ENCODE measurements at places on chromosomes 12 and 14.

DNA sequence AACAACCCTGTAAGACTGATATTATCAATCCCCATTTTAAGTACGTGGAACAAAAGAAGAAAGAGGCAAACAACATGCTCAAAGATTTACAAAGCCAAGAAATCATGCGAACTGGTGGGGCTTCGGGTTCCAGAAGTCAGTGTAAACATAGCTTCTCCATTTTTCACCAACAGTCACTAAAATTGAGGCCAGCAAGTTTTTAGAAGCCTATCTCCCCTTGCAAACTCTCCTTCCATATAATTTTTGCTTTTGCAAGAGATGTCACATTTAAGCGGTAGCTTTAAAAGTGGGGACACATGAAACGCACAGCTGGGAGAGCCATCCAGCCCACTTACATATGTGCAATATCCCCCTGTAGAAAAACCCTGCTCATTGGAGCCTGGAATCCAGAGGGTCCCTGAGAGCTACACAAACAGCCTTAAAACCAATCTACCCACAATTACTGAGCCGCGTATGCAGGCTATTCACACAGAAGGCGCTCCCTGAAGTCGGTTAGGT, 797 bp downstream of the SLC11A2 start:
- no peak for DNase-seq

DNA sequence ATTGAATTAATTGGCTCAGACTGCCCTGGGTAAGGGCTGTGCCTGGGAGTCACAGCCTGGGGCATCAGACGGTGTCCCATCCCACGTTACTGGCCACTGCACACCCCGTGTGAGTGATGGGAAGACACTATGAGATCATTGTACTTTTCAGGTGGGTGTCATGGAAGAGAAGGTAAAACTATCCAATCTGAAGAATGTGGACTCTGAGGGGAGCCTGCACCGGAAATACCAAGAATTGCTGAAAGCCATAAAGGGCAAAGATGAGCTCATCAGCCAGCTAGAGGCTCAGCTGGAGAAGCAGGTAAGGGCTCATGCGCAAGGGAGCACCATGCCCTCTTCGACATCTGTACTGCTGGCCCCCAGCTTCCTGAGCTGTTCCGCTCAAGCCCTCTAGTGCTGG, 24.0 kb downstream of the PLEKHH1 start:
- no peak for DNase-seq

DNA sequence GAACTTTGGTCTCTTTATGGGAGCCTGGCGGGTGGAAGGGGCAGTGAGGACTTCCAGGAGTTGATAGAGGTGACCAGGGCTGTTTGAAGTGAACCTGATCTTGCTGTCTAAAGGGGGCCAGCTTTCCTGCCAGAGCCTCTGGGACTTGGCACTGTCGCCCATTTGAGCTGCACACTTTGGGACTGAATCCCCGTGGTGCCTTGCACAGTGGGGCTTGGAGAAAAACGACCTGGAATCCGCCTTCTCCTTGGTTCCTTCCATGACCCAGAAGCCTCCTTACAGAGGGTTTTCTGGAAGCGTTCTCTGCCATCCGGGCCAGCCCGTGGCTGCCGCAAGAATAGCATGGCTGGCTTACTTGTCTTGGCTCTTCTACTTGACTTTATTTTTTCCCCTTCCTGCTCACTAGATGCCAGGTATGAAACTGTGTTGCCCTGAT, 2.0 kb downstream of the RFLNA start:
- no peak for DNase-seq

GRCh38 chr14:103315351-103315911, 18.6 kb upstream of the EIF5 start:
- no peak for DNase-seq

DNA sequence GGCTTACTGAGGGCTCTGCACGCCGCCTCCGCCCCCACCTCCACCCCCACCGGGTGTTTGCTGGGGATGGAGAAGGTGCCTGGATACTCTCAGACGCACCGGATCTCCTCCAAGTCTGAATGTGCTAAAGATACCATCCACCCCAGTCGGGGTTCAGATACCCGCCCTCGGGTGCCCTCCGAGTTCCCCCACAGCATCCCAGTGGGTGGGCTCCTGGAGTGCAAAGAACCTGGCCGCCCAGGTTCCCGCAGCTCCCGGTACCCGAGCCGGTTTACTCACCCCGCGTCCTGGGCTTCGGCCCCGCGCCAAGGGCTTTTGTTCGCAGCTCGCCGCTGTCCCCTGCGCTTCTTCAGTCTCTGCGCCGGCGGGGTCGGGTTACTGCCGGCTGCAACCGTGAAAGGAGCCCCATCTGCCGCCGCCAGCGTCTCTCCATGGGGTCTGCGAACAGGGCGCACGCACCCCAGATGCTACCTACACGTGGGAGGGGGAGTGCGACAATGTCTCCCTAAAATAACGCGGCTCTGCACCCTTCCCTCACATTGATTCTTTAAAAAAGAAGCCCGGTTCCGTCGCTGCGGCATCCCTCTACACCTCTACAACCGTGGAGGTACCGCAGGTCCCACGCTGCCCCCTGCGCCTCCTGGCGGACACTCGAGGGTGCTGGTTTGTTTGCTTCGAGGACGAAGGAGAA, at the start of gene CCDC177:
CCDC177 (minus strand) TSS at position 609 of the 691 bp plus-strand sequence. CDS start 1,249 bp downstream, outside the sequence.
- DNase-seq = peak; percentile 62

- DNase-seq = no peak
These were observed 98.1 kb downstream of the PIWIL1 start for GRCh38 chr12:130435826-130436225.

DNA sequence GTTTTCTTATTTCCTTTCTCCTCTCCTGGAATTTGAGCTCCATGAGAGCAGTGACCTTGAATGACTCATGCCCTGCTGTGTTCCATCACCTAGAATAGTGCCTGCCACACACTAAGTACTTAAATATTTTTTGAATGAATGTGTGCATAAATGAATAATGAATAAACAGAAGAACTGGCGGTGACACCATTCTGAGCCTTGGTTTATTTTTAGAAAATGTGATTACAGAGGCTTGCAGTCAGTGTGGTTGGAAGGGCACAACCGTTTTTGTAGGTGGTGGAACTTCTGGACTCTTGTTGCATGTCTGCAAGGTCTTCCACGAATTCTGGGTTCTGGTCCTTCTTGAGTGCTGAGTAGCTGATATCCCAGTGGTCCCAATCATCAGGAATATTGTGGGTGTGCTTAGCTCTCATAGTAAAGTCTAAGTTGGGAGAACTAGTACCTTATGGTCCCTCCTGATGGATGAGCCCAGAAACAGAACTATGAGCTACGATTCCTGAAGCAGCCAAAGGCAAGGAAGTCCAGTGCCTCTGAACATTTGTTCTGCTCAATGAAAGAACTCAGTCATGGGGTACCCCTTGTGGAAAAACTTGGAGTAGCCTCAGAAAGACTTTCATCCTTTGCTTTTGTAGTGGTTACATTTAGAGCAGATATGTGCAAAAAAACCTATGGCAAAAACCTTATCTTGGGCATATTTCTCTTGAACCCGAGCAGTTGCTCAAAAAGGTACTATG, 28.8 kb upstream of the BHLHE41 start:
- no peak for DNase-seq

- DNase-seq = no peak
These were observed 49.2 kb downstream of the FGD4 start for GRCh38 chr12:32448586-32448985.

DNA sequence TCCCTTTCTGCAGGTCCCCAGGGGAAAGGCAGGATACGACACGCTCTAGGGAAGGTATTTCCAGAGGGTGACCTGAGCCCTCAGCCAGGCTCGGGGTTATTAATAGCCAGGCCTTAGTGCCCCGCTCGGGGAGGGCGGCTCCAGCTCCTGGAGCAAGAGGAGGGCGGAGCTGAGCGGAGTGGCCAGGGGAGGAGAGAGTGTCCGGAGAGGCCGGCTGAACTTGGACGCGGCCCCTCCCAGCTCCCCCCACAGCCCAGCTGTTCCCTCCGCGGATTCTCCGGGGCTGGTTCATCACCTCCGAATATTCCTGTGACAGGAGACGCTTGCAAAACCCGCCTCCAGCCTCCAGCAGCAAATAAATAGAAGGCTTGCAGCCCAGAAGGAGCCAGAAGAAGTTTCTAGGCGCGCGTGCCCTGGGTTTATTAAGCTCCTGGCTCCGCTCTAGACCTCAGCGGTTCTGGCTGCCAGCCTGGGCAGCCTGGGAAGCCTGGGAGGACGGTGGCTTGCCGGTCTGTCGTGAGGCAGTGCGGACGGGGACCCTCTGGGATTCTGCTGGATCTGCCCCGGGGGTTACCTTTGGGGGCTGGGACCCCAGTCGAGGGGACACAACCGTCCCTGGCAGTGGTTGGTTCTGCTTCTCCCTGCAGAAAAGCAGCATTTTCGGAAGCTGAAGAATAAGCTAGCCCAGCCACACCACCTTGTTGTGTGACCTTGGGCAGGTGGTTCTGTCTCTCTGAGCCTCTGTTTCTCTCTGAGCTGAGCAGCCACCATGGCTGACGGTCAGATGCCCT, at the start of gene HSPB8:
HSPB8 (plus strand) TSS at position 388 of the 791 bp plus-strand sequence; CDS start at position 770, 382 bp downstream.
- DNase-seq = no peak
